ENCODE measurements at places on chromosomes 2 and 18. TPM values are rescaled to one million over a fixed set of nuclear protein-coding genes. Genes with fewer than 3 reads are reported as not detected.
A peak's percentile ranks its signal among the peaks of the same experiment; 100 is the strongest.

- DNase-seq, result no peak
Measured at GRCh38 chr18:59704146-59704545, 6.9 kb upstream of the CCBE1 start.

DNA sequence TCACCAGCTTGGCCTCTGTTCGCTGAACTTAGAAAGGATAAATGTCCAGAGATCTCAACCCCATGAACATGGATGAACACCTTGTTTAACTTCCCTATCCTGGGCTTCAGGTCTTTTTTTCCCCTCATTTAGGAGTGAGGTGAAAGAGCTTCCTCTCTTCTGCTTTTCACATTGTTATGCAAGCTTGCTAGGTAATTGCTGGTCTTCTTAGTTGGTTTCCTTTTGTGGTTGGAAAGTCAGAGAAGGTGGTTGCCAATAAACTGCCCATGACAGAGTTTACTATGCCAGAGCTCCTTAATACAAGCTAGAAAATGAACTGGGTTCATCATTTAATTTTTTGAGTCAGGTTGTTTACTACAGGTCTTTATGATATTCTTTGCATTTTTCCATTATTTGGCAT is 16.6 kb downstream of the SLC9A4 start:
- DNase-seq, result no peak

- DNase-seq, result peak; percentile 59
Measured at GRCh38 chr2:221710744-221711143, 138.6 kb upstream of the EPHA4 start.

DNA sequence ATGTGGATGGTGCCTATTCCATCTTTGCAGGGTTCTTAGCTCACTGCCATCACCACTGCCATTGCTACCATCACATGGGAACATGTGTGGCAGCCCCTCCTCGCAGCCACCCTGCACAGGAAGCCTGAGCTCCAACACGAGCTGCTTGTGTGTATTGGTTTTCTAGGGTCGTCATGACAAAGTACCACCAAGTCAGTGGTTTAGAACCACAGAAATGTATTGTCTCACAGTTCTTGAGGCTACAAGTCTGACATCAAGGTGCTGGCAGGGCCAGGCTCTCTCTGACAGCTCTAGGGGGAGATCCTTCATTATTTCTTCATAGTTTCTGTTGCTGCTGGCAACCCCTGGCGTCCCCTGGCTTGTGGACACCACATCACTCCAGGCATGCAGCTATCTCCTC is 10.3 kb upstream of the IL1R2 start:
- DNase-seq, result no peak

GRCh38 chr2:69645031-69645431 is 1.5 kb upstream of the AAK1 start:
- no peak for DNase-seq

DNA sequence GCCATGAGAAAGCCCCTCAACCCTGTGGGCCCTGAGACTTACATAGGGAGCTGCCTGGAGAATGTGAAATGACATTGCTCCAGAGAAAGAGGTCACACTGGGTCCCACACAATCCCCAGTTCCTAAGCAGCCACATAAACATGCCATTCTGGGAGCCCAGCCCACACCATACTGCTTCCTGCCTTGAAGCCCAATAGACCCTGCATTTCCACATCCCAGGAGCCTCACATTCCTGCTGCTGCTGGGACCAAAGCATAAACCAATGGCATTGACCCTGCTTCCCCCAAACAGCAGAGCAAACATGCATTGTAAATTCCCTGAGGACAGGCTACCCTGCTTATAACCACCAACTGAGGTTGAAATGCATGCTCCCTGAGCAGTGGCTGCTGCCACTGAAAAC is 1117.6 kb upstream of the SLC39A10 start:
- no peak for DNase-seq

DNA sequence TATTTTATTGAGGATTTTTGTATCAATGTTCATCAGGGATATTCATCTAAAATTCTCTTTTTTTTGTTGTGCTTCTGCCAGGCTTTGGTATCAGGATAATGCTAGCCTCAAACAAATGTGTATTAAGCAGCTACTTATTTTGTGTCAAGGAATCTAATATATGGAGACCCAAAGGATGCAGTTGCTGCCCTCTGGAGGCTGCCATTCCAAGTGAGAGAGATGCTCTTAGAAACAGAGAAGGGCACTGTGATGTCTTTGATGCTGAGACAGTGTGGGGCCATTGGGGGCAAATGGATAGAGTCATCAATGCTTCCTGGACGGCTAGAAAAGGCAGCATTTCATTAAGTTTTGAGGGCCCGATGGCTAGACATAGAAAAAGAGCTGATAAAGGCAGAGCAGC is 292.6 kb downstream of the SETBP1 start:
- no peak for DNase-seq

DNA sequence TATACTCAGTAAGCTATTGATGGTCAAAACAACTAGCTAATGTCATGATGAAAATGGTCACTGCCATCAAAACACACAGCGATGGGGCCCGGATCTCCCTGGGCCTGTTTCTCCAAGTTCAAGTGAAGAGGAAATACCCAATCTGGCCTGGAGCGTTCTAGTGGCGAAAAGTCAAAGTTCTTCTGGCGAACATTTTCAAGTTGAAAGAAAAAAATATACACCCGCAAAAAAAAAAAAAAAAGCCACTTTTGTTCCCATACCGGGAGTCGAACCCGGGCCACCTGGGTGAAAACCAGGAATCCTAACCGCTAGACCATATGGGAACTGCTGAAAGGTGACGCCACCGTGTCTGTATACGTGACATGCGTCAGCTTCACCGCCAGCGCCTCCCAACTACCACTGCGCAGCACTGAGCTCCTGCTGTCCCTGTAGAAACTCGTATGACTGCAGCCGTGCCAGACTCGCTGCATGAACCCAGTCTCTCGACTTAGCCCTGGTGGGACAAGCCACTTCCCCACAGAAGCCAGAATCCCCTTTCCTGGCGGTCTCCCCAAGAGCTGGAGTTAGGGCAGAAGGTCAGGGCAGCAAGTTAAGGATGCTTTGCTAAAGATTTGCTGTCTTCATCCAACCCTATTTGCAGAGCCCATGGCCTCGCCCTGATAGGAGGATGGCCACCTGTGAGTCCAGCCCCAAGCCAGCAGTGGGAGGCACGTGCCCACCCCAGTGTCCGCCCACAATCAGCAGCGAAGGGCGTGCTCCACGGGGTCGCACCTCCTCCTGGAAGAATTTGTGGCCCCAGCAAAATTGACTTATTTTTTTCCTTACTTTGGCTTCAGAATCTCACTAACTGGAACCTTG is 5.6 kb upstream of the IMP4 start:
- DNase-seq, result peak; percentile 81

DNA sequence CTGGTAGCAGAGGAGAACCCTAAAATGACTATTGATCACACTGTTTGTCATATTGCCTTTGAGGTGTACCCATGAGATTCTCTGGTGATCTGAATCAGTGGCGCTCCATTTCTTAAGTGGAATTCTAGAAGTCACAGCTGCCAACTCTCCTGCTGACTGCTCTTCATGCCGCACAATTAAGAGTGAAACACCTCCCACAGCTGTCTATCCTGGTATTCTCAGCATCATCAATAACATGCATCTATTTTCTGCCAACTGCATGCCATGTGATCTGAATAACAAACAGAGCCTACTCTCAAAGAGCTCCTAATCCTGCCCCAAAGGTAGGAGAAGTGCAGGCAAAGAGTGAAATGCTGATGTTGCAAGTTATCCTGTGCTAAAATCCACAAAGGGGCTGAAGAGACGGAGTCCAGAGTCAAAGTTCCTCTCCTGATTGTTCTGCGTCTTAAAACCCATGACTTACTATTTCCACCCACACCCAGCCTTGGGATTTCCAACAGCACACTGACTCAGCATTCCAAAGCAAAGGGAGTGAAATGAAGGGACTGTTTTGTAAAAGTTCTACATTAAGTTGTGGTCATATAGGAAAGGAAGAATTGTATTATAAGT is 13.7 kb upstream of the DAPL1 start:
- DNase-seq, result no peak

Gene CFAP210
- not detected for polyA plus RNA-seq

Gene ARHGAP15
- 16.4 TPM for polyA plus RNA-seq

Gene HMSD
- polyA plus RNA-seq, result 0.54 TPM

Gene PROKR1
- not detected for polyA plus RNA-seq
